ENCODE measurements at places on chromosomes 6 and 20.

DNA sequence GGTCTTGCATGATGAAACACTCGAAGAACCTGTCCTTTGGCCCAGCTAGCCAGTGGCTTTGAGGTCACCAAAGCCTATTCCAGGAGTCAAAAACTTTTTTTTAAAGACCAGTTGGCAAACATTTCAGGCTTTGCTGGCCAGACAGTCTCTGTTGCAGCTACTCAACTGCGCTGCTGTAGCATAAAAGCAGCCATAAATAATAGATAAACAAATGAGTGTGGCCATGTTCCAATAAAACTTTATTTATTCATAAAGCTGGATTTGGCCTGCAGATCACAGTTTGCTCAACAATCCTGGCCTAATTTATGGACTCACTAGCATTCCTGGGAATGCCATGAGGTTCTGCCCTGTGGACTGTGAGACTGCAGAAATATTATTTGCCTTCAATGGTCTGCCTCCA lies 68.8 kb upstream of the LTV1 start:
- no peak for DNase-seq

- DNase-seq: no peak
These were observed 5.5 kb downstream of the CASP8AP2 start for GRCh38 chr6:89834884-89835792.

DNA sequence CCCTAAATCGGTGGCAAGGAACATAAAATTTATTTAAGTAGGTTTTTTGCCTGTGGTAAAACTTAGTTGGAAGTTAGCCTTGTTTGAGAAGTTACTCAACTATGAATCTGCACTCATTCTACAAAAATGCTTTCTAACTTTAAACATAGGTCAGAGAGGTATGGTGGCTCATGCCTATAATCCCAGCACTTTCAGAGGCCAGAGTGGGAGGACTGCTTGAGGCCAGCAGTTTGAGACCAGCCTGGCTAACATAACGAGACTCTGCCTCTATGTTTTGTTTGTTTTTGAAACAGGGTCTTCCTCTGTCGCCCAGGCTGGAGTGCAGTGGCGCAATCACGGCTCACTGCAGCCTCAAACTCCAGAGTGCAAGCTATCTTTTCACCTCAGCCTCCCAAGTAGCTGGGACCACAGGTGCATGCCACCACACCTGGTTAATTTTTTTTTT lies 16.2 kb downstream of the USP49 start:
- no peak for DNase-seq

GRCh38 chr6:155261111-155261900 lies 2.5 kb upstream of the CLDN20 start:
- no peak for DNase-seq

- no peak for DNase-seq
These were observed 9.4 kb upstream of the NANP start for GRCh38 chr20:25632940-25633790.

GRCh38 chr20:25570148-25570530 lies 15.2 kb downstream of the NINL start:
- no peak for DNase-seq

- no peak for DNase-seq
These were observed 73.6 kb downstream of the TRERF1 start for GRCh38 chr6:42378125-42378524.
